Stimulated activated CD8-positive, alpha-beta memory T cell treated with anti-CD3 and anti-CD28 coated beads, Interleukin-7, amount 100 ng/mL, for 4 hours (primary cell): ENCODE measurements at places on chromosomes 1 and 21.

- DNase-seq, result no peak
Measured at GRCh38 chr1:83928396-83928795, 70.5 kb downstream of the TTLL7 start.

GRCh38 chr1:17361687-17362086 is 10.3 kb upstream of the PADI6 start:
- no peak for DNase-seq

- no peak for DNase-seq
Measured at GRCh38 chr1:2640626-2641025, 7.8 kb upstream of the MMEL1 start.

GRCh38 chr21:31198575-31198974 is 145.5 kb downstream of the TIAM1 start:
- DNase-seq, result no peak

GRCh38 chr1:84845357-84845756 is 47.6 kb downstream of the LPAR3 start:
- DNase-seq, result no peak

- no peak for DNase-seq
Measured at GRCh38 chr1:12202190-12202497, 27.7 kb upstream of the VPS13D start.

GRCh38 chr1:9628541-9629444 is 22.7 kb upstream of the PIK3CD start:
- DNase-seq, result peak; percentile 66
